ENCODE measurements at places on chromosomes 7 and 10.

- DNase-seq: no peak
Observed at GRCh38 chr7:40315277-40315676, 180.5 kb downstream of the SUGCT start.

GRCh38 chr7:26789481-26790184 lies 74.8 kb downstream of the SKAP2 start:
- DNase-seq: peak; percentile 100

DNA sequence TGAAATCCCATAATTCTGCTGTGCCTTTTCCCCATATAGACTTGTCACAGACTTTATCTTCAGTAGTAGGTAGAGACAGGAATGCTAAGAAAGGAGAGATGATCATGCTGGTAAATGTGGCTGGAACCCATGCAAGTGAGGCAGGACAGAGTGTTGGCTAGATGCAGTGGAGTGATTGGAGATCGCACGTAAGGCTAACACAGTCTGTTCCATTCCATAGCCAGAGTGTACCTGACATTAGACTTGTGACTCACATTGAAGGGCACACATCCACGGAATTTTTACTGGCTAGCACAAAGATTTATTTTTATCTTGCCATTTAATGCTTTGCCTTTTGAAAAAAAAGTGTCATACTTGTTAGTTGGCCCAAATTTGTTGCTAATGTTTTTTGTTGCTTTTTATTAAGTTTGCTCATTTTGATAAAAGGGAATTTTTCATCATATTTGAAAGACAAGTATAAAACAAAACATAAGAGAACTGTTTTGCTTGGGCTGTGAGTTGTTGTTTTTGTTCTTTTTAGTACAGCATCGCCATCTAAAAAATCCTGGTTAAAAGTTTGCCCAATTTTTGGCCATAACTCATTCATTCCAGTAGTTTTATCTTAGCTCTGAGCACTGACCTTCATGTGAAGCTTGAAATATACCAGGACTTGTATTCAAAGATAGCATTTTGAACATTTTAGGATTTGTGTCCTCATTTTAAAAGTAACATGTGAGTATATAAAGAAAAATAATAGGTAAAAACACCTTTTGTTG lies 81.0 kb downstream of the CPED1 start:
- DNase-seq: no peak

DNA sequence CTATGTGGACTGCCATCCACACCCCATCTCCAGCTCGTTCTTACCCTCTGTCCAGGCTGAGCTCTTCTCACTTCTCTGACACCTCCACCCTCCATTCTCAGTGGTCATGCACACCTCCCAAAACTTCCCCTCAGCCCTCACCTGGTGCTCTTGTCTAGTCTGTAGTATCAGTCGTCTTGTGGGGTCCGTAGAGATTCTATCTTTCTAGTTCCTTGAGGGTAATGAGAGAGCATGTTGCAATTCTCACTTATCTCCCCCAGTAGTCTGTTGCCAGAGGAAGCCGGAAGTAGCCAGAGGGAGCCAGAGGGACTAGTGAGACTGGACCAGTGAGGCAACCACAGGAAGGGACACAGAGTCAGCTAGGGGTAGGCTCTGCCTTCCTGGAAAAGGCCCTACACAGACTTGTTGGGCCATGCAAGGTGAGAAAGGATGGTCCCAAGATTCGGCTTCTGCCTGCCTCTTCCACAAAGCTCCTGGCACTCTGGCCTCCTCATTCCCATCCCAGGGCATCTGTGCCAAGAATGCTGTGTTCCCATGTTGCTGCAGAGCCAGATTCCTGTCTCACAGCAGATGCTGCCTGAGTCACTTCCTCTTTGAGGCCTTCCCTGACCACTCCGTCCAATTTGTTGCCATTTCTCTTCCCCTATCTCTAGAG lies 50.6 kb upstream of the DUSP5 start:
- DNase-seq: no peak

All from NCI-H69 (cell line).